ENCODE measurements at places on chromosomes 5 and 9.

DNA sequence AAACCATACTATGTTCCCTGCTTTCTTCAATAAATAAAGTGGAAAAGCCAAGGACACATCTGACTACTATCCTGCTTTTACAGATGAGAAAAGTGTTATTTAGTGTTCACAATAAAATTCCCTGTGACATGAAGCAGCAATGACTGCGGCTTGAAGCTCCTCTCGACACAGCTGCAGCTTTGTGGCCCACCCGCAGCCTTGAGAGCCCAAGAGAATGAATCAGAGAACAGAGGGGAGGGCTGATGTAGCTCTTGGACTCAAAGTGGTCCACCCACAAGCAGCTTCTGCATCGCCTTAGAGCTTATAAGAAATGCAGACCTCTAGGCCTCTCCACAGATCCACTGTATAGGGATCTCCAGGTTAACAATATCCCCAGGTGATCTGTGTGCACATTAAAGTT, 181.3 kb upstream of the GNA14 start:
- DNase-seq = no peak

DNA sequence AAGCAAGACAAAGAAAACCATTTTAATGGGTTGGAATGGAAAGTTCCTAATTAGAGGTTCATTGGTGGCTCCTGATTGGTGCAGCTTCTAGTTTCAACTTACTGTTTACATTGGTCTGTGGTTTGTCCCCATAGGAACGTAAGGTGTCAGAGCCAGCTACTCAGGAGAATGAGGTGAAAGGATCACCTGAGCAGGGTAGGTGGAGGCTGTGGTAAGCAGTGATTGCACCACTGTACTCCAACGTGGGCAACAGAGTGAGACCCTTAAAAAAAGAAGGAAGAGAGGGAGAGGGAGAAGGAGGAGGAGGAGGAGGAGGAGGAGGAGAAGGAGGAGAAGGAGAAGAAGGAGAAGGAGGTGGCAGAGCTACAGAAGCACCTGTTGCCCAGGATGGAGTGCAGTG, 30.4 kb downstream of the KCNIP1 start:
- DNase-seq = no peak

- DNase-seq = no peak
Observed at GRCh38 chr5:14443671-14444093, 137.9 kb upstream of the OTULINL start.

DNA sequence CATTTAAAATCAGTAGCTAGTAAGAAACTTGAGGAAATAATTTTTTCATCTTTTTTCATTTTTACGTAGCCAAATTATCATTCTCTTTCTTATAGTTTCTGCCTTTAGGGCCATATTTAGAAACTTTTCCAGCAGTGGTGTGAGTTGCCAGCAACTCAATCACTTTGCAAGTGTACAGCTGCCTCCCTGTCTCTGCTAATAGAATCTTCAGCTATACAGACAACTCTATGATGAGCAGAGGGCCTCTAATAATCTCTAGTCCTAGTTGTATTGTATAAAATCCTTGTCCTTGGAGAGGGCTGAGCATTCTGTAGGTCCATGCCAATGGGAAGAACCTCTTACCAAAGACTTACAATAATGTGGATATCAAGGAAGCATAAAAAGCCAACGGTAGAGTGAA, 11.5 kb upstream of the SHOC1 start:
- no peak for DNase-seq

- no peak for DNase-seq
Observed at GRCh38 chr9:92315456-92315855, 9.7 kb downstream of the NOL8 start.

DNA sequence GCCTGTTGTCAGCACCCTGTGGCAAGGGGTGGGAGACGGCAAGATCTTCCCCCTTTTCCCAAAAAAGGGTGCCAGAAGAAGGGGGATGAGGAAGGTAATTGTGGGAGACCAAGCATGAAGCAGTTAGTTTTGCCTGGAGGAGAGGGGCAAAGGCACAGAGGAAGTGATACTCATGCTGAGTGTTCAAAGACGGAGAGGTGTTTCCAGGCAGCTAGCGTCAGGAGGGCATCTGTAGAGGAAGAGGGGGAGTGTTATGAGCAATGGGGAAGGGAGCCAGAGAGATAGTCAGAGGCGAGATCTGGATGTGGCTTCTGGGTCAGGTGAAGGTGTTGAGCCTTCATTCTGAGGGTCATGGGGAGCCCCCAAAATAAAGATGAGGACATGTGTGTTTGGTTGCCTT, 26.9 kb upstream of the ADAM19 start:
- DNase-seq = peak; percentile 45

GRCh38 chr9:107768224-107768623, 278.7 kb upstream of the KLF4 start:
- no peak for DNase-seq

- DNase-seq = no peak
Observed at GRCh38 chr9:112819635-112820496, 69.3 kb downstream of the SNX30 start.

- no peak for DNase-seq
Observed at GRCh38 chr5:154107756-154108155, 69.0 kb downstream of the MFAP3 start.

DNA sequence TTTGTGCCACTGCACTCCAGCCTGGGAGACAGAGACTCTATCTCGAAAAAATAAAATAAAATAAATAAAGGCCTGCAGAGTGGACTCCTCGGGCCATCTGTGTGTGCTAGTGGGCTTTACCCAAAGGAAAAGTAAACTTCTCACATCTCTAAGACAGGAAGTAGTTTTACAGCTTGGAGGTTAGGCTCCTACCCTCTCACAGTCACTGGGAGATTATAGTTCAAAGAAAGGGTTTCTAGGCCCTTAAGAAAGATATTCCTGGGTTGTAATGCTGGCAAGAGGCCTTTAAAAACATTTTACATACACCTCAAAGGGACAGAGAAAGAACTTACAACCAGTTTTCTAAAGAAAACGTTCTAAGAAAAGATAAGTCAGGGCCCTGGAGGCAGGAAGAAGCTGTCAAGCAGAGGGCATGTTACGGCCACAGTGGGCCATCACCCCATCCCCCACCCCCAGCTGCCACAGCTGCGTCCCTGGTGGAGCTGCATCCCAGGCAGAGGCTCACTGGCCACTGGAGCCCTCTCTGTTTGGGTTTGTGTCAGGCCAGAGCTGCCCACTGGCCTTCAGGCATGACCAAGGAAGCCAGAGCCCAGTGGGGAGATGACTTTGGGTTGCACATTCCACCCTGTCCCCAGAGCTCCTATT, 78.1 kb upstream of the CDK20 start:
- DNase-seq = no peak

DNA sequence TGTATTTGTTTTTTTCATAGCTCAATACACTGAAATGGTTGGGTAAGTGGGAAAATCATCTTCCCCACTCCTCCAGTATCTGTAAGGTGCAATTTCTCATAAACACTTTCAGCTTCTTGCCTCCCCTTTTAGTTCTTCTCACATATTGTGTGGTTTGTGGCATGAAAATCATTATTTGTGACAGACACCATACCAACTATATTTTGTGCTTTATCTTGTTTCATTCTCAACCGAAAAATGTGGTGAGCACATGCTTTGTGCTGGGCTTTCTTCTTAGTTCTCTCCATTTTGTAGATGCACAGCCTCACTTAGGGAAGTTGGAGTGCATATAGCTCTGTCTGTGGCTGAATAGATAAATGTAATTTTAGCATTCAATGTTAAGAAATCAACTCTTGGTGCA, 6.4 kb upstream of the ANXA2R start:
- DNase-seq = no peak

DNA sequence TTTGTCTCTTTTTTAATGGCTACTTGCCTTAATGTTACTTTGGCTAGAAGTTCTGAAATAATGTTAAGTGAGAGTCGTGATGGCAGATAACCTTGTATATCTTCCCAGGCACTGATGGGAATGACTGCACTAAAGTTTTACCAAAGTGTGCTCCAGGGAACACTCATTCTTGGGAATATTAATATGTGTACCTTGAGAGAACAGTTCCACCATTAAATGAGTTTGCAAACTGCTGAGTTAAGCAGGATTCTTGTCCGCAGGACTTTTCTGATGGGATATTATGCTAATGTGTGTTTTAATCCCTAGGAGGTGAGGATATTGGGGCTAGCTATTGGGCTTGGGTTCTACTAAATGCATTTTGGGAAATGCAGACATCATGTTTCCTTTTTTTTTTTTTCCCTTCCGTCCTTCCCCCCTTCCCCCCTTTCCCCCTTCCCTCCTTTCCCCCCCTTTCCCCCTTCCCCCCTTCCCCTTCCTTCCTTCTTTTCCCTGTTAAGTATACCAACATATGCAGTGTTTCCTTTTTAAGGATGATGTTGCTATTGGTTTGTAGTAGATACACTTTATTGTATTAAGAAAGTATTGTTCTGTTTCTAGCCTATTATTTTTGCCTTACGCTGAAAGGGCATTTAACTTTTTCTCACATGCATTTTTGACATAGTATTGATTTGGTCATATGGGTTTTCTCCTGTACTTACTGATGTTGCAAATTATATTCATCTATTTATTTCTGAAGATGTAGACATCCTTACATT, 15.5 kb downstream of the ZBTB34 start:
- DNase-seq = no peak

DNA sequence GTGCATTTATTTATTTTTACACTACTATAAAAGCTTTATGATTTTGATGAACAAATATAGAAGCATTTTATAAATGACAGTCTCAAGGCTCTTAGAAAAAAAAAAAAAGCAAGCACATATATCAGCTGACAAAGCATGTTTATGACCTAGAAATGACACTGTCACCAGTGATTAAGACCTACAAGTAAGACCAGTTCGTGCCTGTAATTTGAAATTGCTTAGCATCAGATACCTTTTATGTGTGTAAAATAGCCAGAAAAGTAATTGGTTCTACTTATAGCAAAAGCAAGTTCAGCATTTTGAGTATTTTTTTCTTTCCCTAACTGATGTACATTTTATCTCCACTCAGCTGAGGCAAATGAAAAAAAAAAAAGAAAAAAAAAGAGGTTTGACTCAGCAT, 808.4 kb downstream of the CDH18 start:
- no peak for DNase-seq

Data from activated T-cell treated with anti-CD3 and anti-CD28 coated beads, Interleukin-2, amount 50 U/mL, for 1 hour (primary cell).